Right atrium auricular region (tissue), 2 donors: ENCODE measurements at places on chromosomes 4 and X. TPM values are rescaled to one million over a fixed set of nuclear protein-coding genes. Genes with fewer than 3 reads are reported as not detected.

DNA sequence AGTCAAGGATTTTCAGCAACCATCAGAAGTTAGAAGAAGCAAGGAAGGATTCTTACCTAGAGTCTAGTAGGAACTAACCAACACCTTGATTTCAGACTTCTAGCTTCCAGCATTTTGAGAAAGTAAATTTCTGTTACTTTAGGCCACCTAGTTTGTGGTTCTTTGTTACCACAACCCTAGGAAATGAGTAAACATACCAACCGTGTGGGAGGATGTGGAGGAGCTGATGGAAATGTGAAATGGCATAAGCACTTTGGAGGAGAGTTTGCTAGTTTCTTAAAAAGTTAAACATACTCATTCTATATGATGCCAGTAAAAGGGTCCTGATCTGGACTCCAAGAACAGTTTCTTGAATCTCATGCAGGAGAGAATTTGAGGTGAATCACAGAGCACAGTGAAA, 679.4 kb downstream of the PDHA2 start:
- no peak for DNase-seq

DNA sequence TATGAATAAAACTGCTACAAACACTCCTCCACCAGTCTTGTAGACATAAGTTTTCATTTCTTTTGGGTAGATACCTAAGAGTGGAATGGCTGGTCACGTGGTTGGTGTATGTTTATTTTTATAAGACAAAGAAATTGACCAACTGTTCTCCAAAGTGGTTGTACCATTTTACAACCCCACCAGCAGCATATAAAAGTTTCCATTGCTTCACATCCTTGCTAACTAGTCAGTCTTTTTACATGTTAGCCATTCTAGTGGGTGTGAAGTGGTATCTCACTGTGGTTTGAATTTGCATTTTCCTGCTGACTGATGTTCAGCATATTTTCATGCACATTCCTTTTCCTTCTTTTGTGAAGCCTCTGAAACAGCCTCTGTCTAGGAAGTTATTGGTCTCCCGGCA, 76.2 kb upstream of the ADGRG2 start:
- DNase-seq: no peak

DNA sequence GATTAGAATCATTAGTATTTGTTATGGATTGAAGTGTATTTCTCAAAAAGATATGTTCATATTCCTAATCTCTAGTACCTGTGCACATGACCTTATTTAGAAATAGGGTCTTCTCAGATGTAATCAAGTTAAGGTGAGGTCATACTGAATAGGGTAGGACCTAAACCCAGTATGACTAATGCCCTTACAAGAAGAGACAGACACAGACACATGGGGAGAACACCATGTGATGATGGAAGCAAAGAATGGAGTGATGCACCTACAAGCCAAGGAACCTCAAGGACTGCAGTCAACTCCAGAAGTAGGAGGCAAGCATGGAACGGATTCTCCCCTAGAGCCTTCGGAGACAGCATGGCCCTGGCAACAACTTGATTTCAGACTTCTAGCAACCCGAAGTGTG, 31.4 kb downstream of the OTUD4 start:
- DNase-seq: no peak

Gene RGN
- total RNA-seq: 7.3 TPM

Gene PRRG3
- 1.7 TPM for total RNA-seq

GRCh38 chrX:85994228-85994627, 53.1 kb downstream of the CHM start:
- no peak for DNase-seq

GRCh38 chr4:73822389-73822788, 14.1 kb upstream of the CXCL6 start:
- no peak for DNase-seq

GRCh38 chrX:139566981-139567380, 36.4 kb downstream of the F9 start:
- DNase-seq: no peak

DNA sequence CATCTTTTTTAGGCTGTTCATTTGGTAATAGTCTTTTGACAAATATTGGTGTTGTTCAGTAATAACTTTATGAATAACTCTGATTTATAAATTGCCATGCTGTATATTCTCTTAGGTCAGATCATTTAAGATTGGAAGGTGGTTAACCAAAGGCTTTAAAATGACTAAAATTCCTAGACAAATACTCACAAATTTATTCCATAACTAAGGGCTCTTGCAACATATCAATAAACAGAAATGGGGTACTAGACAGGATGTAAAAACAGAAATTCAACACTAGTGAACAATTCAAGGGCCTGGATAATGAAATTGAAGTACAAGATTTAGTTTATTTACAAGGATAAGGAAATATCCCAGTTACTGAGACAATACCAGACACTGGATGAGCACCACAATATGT, 328.6 kb downstream of the PCDH19 start:
- no peak for DNase-seq

GRCh38 chr4:112284166-112284565, 1.5 kb downstream of the TIFA start:
- DNase-seq: no peak

- no peak for DNase-seq
These were observed 270.3 kb downstream of the DTHD1 start for GRCh38 chr4:36551697-36552214.

GRCh38 chrX:113741744-113742143, 842.1 kb upstream of the HTR2C start:
- no peak for DNase-seq

GRCh38 chr4:52575406-52575805, 83.7 kb downstream of the USP46 start:
- no peak for DNase-seq

DNA sequence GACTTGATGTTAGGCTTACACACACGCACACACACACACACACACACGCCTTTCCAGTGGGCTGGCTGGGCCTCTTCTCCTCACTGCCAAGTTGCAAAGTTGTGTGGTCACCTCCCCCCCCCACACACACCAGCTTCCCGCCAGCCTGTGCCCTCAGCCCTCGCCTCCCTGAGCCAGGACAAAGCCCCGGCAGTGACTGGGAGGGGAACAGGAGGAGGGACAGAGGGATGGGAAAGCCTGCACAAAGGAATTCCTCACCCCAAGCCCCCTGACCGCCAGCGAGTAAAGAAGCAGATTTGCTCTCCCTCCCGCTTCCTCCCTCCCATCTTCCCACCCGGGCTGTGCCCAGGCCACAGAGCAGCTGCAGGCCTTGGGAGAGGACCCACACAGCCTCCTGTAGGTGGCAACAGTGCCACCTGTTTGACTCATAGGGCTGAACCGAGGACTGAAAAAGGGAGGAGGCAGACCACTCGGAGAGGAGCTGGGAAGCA, at the start of gene GDPD2:
Gene GDPD2 (plus strand): TSS at position 464 of the 491 bp plus-strand sequence. CDS start 1,671 bp downstream, outside the sequence.
- DNase-seq: no peak

DNA sequence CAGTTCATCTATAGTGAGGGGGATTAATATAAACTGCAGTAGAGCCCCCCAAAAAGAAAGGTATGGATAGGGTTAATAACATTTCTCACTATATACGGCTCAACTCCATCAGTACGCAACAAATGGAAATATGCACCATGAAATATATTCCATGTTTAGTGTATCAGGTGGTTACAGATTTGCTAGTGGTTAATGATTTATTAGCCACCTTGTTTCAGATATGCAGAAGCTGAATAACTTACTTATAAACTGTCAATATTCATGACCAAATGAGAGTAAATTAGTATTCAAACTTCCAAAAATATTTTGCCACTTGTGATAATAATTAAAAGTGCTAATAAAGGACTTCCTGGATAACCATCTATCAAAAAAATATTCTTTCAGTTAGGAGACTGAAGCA, 14.8 kb downstream of the AMTN start:
- DNase-seq: no peak

DNA sequence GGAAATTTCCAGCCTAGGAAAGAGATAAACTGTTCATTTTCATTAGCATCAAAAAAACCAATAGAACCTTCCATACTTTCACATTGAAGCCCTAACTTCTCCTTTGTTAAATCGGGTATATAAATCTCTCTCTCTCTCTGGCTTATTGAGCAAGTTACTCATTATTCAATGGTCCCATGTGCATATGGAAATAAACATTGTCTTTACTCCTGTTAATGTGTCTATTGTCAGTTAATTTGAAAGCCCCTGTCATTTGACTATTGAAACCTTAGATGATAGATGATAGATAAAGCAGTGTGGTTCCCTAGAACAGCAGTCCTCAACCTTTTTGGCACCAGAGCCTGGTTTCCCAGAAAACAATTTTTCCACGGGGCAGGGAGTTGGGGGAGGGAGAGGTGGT, 46.8 kb downstream of the CENPVL3 start:
- DNase-seq: no peak

DNA sequence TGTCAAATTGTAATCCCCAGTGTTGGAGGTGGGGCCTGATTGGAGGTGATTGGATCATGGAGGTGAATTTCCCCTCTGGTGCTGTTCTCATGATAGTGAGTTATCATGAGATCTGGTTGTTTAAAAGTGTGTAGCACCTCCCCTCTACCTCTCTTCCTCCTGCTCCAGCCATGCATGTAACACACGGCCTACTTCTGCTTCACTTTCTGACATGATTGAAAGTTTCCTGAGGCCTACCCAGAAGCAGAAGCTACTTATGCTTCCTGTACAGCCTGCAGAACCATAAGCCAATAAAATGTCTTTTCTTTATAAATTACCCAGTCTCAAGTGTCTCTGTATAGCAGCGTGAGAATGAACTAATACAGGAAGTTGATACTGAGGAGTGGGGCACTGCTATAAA, 61.7 kb upstream of the DDX60 start:
- DNase-seq: no peak

Gene TNIP3
- total RNA-seq: not detected

- DNase-seq: no peak
These were observed 252.8 kb upstream of the SLC7A11 start for GRCh38 chr4:138494931-138495330.

GRCh38 chr4:74391890-74392475, 27.0 kb downstream of the EREG start:
- no peak for DNase-seq

Gene TEX13B
- total RNA-seq: not detected

Gene CCKAR
- total RNA-seq: not detected

Gene SHROOM2
- total RNA-seq: 2.7 TPM

Gene BRS3
- total RNA-seq: not detected

Gene F8A2
- total RNA-seq: not detected

Gene TMEM35A
- not detected for total RNA-seq

Gene PLS3
- 33.4 TPM for total RNA-seq

DNA sequence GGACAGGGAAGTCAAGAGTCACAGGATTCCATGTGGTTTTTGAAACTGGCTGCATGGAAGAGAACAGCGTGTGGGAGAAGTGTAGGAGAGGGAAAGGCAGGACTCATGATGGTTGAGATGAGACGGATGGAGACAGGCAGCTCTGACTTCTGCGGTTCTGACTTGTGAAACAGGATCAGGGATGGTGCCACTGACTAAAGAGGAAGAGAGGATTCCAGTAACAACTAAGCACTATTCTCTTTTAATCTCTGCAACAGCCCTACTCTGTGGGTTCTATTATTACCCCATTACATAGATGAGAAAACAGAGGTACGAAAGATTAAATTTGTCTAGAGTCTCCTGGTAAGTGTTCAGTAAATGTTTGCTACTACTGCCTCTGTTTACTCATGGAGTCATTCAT, 156.3 kb downstream of the CBR4 start:
- DNase-seq: no peak

Gene CXCL6
- 2.4 TPM for total RNA-seq

DNA sequence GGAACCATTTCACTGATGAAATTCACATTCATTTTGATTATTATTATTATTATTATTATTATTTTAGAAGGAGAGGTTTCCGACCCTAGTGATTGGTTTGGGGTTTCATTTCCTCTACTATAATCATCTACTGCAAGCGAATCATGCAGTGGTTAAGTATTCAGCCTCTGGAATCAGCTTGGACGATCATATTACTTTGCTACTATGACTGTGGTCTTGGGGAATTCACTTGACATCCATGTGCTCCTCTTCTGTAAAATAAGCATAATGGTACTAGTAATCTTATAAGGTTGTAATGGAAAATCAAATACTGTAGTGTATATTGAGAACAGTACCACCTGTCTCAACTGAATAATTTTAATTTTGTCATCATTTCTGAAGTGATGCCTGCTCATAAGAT, 132.1 kb upstream of the SLC4A4 start:
- no peak for DNase-seq

DNA sequence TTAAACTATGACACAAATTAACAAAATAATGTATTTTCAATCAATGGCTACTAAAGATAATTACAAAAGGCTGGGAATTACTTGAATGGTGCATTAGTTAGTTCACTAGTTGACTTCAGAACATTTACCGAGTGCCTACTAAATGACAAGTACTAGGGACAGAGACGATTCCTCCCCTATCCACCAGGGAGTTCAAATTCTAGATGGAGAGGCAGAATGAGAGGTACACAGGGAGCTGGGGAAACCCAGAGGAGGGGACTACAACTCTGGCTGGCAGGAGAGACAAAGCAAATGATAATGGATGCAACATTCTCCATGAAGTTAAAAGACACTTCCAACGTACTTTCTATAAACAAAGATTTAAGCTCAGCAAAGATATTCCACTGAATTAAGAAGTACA, 43.1 kb upstream of the MCF2 start:
- no peak for DNase-seq

Gene FRAS1
- total RNA-seq: 5.8 TPM

DNA sequence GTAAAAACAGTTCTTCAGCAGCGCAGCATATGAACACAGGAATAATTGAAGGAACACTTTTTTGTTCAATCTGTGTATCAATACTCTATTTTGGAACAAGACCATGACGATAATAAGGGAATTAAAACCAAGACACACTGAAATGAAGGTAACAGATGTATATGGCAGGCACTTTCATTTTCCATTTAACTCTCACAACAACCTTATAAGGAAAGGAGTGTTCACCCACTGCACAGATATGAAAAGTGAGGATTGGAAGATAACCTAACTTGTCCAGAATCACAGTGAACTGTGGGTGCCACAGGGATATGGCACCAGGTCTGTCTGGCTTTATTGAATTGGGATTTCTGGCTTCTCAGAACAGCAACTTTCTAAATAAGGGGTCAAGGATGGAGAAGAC, 153.3 kb downstream of the MID1IP1 start:
- DNase-seq: no peak

DNA sequence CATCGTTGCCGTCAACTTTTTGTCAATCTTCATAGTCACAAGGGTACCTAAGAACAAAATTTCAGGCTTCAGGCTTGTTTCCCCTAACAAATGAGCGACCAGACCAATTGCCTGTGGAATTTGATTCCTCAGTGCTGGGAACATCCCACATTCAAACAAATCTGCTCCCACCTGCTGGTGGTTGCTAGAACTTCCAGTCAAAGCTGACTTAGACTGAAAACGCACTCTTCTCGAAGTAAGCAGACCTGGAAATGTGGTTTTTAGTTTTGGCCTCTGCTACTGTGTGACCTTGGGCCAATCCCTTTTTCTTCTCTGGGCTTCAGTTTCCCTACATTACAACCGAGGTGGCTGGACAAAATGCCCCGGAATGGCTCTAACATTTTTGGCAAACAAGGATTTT, 1.8 kb upstream of the GABRQ start:
- DNase-seq: no peak

DNA sequence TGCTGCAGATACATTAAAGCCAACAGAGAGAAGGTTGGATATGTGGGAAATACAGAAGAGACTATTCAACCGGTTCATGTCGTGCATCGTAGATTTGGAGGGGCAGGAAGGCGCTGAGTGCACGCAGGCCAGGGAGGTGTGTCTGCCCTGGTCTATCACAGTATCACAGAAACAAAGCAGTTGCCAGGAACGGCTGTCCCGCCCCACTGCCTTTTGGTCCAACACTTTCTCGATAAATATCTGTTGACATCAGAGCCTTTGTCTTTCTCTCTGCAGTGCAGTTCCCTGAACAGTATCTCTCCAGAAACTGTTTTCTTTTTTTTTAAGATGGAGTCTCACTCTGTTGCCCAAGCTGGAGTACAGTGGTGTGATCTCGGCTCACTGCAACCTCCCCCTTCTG, 151.1 kb upstream of the BCOR start:
- no peak for DNase-seq
